ENCODE measurements at places on chromosomes 4 and X. TPM values are rescaled to one million over a fixed set of nuclear protein-coding genes. Genes with fewer than 3 reads are reported as not detected.

- no peak for DNase-seq
Measured at GRCh38 chr4:141761926-141762325, 125.5 kb downstream of the IL15 start.

The ARX gene
- polyA plus RNA-seq = 0.07 TPM

The ATP2B3 gene
- polyA plus RNA-seq = 0.12 TPM

The TCEAL4 gene
- polyA plus RNA-seq = 138 TPM

DNA sequence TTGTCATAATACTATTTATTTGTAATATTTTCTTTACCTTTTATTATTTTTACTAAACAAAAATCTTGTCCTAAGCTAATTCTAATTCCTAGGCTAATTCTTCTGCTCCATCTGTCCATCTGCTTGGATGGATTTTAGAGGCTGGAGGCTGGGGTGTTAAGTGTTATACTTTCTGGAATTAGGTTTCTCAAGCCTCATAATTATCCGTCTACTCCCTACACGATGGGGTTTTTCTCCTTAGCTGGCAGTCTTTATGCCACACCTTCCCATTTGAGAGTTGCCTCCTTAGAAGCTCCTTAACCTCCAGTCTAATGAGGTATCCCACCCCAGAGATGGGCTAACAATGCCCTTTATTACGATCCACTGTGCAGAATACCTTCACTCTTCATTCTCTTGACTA, 37.6 kb upstream of the LGI2 start:
- DNase-seq = no peak

DNA sequence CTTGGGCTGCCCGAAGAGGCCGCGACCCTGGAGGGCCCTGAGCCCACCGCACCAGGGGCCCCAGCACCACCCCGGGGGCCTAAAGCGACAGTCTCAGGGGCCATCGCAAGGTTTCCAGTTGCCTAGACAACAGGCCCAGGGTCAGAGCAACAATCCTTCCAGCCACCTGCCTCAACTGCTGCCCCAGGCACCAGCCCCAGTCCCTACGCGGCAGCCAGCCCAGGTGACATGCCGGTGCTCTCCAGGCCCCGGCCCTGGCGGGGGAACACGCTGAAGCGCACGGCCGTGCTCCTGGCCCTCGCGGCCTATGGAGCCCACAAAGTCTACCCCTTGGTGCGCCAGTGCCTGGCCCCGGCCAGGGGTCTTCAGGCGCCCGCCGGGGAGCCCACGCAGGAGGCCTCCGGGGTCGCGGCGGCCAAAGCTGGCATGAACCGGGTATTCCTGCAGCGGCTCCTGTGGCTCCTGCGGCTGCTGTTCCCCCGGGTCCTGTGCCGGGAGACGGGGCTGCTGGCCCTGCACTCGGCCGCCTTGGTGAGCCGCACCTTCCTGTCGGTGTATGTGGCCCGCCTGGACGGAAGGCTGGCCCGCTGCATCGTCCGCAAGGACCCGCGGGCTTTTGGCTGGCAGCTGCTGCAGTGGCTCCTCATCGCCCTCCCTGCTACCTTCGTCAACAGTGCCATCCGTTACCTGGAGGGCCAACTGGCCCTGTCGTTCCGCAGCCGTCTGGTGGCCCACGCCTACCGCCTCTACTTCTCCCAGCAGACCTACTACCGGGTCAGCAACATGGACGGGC, 579 bp downstream of the ABCD1 start:
- DNase-seq = no peak

DNA sequence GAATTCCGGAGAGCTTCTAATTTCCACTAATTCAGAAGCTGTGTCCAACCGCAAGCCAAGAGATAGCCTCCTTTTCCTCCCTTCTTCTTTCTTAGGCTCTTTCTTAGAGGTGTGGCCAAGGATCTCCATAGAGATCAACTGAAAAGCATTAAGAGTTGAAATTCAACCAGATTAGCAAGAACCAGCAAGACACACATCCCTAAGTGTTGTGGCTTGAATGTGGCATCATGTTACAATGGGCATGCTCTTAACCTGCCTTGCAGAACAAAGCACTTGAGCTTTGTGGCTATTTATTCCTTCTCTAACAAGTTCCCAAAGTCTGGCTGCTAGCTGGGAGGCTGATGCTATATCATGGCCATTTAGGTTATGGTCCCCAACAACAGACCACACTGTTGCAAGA, 10.4 kb downstream of the ANOS1 start:
- no peak for DNase-seq

The BGN gene
- polyA plus RNA-seq = 205 TPM

DNA sequence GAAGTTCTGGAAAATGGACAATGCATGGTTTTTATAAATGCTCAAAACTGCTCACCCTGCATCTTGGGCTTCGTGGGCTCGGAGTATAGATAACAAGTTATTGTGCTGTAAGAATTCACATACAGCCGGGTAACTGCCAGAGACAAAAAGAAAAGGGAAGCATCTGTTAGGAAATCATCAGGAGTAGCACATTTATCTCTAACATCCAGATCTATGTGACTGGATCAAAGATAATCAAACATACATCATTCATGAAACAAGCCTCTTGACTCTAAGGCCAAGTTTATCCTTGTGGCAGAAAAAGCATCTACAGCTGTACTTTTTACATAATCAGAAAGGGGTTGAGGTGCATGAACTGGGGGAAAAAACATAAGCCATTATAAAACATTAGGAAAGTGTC, 264.2 kb downstream of the PPP3CA start:
- no peak for DNase-seq

The RAB39B gene
- 0.94 TPM for polyA plus RNA-seq

DNA sequence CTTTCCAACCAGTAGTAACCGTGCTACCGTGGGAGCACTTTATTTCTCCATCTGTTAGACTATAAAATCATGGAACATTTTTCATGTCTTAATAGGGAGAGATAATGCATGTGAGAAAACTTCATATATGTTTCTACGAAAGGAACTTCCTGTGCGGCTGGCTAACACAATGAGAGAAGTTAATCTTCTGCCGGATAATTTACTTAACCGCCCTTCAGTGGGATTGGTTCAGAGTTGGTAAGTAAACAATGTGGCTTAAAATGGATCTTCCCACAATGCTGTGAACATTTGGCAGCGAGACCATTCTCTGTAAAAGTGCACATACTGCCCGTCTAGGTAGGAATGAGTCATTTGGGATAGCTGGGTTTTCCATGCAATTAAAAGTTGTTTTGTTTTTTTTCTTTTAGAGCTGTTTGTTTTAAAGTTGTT, 29.6 kb downstream of the PDK3 start:
- no peak for DNase-seq

- DNase-seq = no peak
Measured at GRCh38 chr4:105230287-105230686, 83.6 kb downstream of the TET2 start.

DNA sequence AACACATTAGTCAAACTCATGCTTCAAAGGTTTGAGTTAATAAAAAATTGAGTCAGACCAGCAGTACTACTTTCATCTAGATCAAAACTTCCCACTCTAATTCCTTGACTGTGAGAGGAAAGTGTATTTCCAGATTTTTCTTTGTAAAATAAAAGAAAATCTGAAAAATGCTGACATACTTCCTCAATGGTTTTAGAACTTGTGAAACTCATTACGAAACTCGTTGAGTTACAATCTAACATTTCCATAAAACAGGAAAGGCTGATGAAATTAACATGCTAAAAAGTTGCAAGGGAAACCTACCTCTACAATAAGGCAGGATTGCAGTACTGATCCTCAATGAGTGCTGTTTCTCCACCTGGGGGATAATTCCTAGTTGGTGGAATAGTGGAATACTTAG, 217.8 kb upstream of the HCCS start:
- no peak for DNase-seq

DNA sequence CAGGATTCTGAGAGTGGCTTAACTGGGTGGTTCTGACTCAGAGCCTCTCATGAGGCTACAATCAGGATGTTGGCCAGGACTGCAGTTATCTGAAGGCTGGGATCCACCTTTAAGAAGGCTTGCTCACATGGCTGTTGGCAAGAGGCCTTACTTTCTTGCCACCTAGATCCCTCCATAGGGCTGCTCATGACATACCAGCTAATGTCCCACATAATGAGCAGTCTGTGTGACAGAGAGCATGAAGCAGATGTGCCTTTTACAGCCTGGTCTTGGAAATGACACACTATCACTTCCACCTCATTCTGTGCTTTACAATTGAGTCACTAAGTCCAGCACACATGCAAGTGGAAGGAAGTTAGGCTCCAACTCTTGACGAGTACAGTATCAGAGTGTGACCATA, 4.3 kb upstream of the RBM3 start:
- DNase-seq = no peak

The PI4K2B gene
- polyA plus RNA-seq = 30.5 TPM

GRCh38 chrX:118552121-118552900, 56.7 kb downstream of the DOCK11 start:
- DNase-seq = peak; percentile 32

The MAOA gene
- polyA plus RNA-seq = 56.6 TPM

DNA sequence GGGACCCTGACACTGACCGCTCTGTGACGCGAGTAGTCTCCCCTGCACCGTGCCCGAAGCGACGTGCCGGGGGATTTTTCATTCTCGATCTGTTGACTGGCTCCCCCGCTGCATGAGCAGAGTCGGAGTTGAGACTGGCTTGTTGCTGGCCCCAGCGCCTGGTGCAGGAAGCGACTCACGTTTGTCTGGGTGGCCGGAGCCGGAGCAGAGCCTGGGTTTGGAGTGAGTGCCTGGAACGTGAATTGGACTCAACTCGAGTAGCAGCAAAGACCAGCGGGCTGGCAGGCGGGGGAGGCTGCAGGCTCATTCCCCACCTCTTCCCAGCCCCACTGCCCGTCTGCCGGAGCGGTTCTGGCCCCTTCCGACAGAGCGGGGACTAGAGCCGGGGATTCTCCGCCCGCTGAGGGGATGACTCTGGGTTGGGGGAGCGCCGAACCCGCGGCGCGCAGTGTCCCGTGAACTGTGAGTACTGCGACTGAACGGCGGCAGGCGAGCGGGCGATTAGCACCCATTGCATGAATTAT, 554 bp downstream of the PCDH7 start:
- DNase-seq = peak; percentile 39

GRCh38 chr4:149135062-149135461, 680.6 kb downstream of the IQCM start:
- DNase-seq = no peak

The TNIP3 gene
- 1.2 TPM for polyA plus RNA-seq

The KIAA1210 gene
- polyA plus RNA-seq = 0.65 TPM

The PWWP3B gene
- 4.6 TPM for polyA plus RNA-seq

- peak; percentile 9 for DNase-seq
Measured at GRCh38 chr4:179415037-179415846, 1973.0 kb upstream of the AGA start.

DNA sequence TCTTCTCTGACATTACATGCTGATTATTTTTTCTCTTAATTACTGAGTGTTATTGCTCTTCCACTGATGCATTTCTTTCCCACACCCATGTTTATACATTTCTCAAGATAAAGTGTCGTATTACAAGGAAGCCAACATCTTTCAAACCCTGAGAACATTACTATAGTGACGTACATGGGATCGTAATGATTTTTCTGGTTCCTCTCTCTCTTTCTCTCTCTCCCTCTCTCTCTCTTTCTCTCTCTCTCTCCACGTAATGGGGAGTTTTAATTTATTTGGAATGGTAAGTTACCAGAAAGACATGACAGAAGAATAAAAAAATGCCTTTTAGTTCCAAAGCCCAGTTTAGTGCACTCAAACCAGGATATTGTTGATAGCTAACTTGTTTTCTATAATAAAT, 40.4 kb upstream of the MAPK10 start:
- DNase-seq = no peak

The YY2 gene
- 4.6 TPM for polyA plus RNA-seq

DNA sequence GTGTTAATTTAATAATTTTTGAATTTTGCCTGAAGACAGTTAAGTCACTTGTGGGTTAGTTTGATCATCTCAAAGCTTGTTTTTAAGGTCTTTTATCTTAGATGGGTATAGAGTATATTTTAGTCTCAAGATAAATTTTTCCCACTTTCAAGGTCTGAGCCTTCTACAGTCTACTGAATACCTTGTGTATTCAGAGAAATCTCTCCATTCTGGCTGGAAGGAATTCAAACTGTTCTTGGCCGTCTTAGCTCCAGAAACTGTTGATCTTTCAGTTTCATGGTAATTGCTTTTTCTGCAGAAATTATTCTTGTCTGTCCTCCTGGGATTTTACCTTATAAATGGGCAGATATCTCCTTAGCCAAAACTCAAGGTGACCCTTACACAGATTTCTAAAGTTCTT, 97.9 kb downstream of the GC start:
- no peak for DNase-seq

GRCh38 chr4:1084394-1084793, 29.0 kb downstream of the RNF212 start:
- no peak for DNase-seq

The RPL34 gene
- polyA plus RNA-seq = 2,139 TPM

DNA sequence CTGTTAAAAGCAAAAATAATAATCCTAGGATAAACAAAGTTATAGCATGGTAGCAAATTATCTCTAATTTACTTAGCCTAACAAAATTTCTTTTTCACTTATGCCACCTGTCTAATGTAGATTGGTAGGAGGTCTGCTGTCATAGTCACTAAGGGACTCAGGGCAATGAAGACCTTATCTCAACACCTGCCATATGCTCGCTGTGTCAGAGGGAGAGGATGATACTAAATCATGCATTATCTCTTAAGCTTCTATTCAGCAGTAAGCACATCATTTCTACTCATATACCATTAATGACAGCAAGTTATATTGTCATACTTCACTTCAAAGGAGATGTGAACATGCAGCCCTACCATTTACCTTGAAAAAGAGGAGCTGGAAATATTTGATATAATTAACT, 44.1 kb downstream of the AFM start:
- no peak for DNase-seq

DNA sequence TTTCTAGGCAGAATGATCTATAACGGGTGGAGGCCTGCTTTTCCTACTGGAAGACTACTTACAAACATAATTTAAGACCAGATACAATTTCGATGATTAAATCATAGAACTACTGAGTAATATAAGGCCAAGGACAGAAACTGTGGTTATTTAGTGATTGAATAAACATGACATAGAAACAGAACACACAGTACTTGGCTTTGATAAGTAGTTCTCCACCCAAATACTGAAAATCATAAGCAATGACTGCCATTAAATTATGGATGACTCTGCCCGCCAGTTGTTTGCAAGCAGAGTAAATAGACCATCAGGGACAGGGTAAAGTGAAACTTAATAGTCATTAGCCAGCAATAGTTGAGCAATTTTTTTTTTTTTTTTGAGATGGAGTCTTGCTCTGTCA, 17.2 kb upstream of the SMIM14 start:
- DNase-seq = no peak

GRCh38 chr4:160238790-160239189, 1135.9 kb downstream of the RAPGEF2 start:
- DNase-seq = no peak

The TAF1 gene
- 59.1 TPM for polyA plus RNA-seq

The TRIM61 gene
- polyA plus RNA-seq = 6.4 TPM

The AKAP14 gene
- 4.3 TPM for polyA plus RNA-seq

GRCh38 chr4:140928880-140929279, 172.7 kb upstream of the TBC1D9 start:
- no peak for DNase-seq

The APOOL gene
- 17.6 TPM for polyA plus RNA-seq

The PPP2R2C gene
- 0.44 TPM for polyA plus RNA-seq

GRCh38 chr4:15659768-15660570, 4.8 kb upstream of the FBXL5 start:
- peak; percentile 33 for DNase-seq

GRCh38 chr4:7967501-7968261, 28.0 kb upstream of the AFAP1 start:
- DNase-seq = no peak

Data from left lung (tissue), 14 donors.